ENCODE measurements at places on chromosomes 13 and 19.

- DNase-seq: no peak
These were observed 289.9 kb downstream of the DACH1 start for GRCh38 chr13:71577127-71577526.

GRCh38 chr13:40083841-40084240, 428.4 kb downstream of the COG6 start:
- DNase-seq: no peak

DNA sequence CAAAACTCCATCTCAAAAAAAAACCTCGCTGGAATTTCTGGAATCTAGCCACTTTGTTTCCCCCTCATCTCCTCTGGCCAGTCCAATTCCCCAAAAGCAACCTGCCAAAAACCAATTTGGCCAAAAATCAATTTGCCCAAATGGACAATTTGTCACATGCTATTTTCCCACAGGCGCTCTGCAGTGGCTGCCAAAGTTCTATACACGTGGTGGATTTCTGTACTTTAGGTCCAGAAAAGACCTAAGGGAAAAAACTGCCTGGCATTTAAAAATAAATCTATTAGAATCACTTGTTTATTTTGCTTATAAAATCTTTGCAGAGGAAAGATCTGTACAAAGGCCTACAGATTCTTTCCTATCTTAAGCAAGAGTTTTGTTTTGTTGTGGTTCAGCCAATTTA, 79.4 kb downstream of the MAP4K1 start:
- no peak for DNase-seq

DNA sequence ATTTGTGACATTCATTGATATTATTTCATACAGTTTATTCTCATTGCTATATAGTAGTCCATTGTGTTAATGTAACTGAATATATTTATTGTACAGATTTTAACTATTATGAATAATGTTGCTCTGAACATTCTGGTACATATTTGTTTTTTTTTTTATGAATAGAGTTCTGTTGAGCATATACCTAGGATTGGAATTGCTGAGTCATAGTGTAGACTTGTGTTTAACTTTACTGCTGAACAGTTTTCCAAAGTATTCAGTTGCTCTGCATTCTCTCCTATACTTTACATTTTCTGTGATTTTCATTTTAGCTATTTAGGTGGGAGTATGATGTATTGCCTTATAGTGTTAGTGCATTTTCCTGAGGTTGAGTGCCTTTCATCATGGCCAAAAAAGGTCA, 97.5 kb downstream of the MAB21L1 start:
- no peak for DNase-seq

DNA sequence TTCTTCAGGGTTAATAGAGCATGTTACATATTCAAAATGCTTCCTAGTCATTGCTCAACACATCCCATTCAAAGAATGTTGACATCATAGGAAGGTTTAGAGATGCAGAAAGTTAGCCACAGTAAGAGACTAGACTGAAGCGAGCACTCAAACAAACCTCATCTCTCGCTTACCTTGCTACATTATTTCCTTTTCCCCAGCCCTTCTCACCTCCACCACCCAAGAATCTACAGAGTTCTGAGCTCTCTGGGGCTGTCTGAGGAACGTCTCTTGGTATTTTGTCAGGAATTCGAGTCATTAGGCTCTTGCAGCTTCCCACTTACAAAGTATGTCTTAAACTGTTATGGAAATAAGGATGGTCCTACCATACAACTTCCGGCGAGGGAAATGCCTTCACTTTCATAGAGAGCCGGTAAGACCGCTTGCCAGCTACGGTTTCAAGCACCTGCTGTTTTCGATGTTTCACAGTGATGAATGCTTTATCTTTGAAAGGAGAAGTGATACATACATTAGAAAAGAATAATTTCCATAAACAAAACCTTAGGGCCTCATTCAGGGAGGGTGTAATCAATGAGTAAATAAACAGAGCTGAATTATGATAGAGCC, 65.1 kb downstream of the FLT1 start:
- peak; percentile 43 for DNase-seq

DNA sequence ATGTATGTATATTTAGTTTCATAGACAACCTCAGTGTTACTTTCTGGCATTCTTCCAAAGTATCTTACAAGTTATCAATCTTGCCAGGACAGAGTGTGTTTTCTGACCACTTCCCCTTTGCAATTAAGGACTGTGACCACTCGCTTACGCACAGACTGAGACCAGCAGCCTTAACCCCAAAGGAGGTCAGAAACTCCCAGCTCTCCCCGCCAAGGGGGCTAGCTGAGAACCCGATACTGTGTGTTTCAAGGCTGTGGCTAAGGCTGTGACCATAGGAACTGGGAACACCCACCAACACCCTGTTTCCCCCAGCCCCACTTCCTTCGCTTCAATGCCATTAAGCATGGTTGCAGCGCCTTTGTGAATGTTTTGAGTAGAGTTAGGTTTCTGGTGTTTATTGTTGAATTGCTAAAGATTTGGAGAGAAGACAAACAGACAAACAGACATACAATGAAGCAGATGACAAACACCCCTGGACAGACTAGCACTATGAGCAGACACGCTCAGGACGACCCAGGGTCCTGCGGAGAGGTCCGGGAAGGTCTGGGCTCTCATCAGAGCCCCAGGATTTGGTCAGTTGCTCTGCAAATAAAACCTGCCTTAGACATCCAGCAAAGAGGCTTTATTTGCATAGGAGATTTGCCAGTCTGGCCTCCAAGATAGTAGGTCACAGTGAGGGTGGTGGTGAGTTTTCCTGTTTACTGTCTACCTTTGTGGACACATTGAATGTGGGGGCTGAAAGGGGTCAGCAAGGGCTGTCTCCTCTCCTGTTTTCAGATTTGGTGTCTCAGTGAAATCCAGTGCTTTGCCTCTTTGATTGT, 25.0 kb upstream of the TNFSF11 start:
- DNase-seq: peak; percentile 5

DNA sequence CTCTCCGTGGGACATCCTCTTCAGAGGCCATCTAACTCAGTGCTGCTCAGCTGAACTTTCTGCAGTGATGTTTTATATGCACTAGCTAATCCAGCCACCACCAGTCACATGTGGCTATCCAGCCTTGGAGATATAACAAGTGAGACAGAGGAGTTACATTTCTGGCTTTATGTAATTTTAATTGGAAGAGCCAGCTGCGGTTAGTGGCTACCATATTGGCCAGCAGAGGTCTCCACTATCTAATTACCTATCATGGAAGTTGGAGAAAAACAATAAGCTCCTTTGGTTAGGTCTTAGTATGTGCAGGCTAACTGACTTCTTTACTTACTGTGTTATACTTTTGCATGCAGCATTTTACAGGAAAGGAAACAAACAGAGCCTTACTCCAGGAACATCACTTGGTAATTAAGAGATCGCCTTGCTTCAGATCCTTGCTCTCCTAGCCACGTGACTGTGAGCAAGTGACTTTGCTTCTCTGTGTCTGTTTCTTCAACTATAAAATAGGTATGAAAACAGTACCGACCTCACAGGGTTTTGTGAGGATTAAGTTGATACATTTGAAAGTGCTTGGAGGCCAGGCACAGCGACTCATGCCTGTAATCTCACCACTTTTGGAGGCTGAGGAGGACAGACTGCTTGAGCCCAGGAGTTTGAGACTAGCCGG, 1.6 kb upstream of the KLK10 start:
- peak; percentile 62 for DNase-seq
